Stomach (tissue), 19 donors: ENCODE measurements at places on chromosomes 7 and 10. TPM values are rescaled to one million over a fixed set of nuclear protein-coding genes. Genes with fewer than 3 reads are reported as not detected.

DNA sequence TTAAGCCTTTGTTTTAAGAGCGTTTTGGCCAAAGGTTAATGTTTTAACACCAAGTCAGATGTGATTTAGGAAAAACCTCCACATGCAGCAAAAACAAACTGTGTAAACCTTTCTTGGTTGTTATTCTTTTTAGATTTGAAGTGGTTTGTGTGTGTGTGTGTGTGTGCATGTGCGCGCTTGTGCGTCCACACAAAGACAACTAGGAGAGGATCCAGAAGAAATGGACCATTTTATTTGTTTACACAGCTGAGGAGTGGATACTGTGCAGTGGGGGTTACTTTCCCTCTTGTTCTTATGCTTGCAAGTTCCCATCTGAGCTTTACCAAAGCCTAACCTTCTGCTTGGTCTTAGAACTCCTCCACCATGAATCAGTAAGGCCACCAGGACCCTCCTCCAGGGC, 20.0 kb downstream of the TCF7L2 start:
- no peak for DNase-seq

DNA sequence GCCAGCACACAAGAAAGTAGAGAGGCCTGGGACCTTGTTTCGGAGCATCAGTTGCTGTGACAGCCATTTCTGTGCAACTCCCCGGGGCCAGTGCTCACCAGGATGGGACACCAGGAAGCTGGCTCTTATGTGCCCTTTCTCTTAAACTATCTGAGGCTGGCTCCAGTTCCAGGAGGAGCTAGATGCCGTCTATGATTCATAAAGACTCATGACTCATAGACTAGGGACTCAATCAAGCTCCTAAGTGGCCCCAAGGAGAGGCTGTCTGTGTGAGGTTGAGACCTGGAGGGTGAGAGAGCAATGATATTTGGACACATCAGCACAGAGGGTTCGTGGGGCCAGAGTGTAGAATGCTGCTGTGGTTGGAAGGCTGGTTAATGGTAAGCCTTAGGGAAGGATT, 580.1 kb downstream of the CCSER2 start:
- no peak for DNase-seq

DNA sequence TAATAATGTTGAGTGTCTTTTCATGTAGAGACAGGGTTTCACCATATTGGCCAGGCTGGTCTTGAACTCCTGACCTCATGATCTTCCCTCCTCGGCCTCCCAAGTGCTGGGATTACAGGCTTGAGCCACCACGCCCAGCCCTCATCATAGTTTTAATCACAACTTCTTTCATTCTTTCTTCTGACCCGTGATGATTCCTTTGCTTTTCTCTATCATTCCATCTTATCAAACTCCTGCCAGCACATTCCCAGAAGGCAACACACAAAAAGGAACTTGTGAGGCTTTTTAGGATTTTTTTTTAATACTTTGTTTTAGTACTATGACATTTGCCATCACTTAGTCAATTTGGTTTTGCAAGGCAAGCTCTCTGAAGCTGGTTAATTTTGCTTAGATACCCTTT, 77.5 kb upstream of the MEOX2 start:
- DNase-seq = no peak

DNA sequence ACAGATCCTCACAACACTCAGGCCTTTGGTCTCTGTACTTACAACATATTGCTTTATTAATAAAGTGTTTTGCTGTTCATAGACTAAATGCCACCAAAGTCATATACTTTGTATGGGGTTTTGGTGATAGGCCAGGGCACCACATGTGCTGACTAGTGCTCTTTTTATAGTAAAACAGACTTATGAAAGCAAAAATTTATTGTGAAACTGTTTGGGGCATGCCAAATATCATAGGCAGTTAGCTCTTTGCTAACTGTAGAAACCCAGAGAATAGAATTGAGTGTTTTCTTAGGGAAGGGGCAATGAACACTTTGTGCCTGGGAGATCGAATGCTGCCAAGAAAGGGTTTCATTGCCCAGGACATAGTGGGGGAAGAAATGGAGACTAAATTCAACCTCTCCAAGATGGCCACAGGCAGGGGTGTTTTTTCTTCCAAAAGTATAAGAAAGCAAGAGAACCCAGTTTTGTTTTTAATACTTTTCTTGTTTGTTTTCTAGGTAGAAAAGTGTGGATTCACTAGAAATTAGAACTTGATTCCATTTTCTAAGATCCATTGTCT, 142.7 kb downstream of the TRIL start:
- DNase-seq = no peak

- no peak for DNase-seq
Observed at GRCh38 chr10:122561212-122561611, 658 bp downstream of the DMBT1 start.

DNA sequence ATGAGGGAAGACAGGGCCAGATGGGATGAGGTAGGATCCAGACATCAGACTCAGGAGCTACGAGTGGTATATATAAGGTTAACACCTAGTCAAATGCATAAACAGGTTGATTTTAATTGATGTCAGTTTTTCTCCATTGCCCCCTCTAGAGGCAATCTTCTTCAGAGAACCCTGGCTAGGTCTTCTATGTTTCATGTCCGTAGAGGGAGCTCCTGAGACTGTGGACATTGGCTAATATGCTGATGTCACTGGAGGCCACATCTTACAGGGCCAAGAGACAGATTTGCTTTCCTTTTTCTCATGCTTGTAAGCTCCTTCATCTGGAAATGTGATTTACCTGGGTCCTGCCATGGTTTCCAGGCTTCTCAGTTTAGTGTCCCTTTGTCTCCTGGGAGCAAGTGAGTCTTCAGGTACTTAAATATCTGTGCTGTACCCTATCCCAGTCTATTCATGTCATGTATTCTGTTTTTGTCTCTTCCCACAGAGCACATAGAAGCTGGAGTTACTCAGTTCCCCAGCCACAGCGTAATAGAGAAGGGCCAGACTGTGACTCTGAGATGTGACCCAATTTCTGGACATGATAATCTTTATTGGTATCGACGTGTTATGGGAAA, 161.6 kb upstream of the PRSS1 start:
- no peak for DNase-seq

DNA sequence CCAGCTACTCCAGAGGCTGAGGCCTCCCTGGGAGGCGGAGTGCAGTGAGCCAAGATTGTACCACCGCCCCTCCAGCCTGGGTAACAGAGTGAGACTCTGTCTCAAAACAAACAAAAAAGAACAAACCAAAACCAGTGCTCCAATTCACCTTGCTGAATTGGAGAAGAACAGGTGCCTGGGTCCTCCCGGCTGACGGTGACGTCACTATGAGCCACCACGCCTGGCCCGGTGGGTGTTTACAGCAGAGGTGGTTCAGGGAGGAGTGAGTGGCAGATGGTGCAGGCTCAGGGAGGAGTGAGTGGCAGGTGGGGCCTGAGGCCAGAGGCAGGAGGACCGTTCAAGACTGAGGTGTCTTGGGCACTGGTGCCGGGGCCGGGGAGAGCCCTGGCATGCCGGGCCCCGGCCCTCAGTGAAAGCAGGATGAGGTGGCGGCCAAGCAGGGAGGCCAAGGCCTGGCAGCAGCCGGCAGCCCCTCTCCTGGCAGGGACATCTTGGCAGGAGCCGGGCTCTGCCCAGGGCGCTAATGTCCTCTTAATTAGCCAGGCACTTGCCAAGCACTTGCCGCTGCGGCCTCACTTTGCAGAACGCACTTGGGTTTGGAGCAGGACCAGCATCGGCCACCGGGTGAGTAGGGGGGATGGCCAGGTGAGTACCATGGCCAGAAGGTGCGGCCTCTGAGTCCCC, 162.8 kb upstream of the TNRC18 start:
- no peak for DNase-seq

DNA sequence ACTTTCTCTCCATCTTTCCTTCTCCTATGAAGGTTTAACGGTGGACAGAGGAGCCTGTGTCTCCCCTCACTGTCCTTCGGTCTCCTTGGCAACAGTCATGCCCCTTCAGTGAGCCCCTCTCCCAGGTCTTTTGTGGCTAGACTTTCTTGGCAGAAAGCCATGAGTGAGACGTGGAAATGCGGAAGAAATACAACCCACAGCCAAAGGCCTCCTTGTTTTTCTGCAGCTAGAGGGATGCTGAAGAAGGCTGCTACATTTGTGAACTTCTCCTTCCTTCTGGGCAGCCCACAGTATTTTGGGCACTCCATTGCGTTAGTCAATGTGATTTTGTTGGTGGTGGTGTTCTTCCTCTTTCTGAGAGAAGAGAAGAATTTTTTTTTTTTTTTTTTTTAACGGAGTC, 333.7 kb upstream of the PODXL start:
- no peak for DNase-seq

GRCh38 chr10:62813453-62813852, 2.7 kb downstream of the EGR2 start:
- DNase-seq = no peak

- peak; percentile 56 for DNase-seq
Observed at GRCh38 chr7:65251851-65252620, 121.6 kb upstream of the ZNF92 start.

FAM25A gene
- total RNA-seq = not detected

PON1 gene
- not detected for total RNA-seq

TMEM140 gene
- 18.7 TPM for total RNA-seq

HOXA11 gene
- not detected for total RNA-seq

SLC39A12 gene
- total RNA-seq = not detected

IL6 gene
- total RNA-seq = not detected

MAT1A gene
- total RNA-seq = not detected
